ACHN (cell line): ENCODE measurements at places on chromosomes 16 and 17.

DNA sequence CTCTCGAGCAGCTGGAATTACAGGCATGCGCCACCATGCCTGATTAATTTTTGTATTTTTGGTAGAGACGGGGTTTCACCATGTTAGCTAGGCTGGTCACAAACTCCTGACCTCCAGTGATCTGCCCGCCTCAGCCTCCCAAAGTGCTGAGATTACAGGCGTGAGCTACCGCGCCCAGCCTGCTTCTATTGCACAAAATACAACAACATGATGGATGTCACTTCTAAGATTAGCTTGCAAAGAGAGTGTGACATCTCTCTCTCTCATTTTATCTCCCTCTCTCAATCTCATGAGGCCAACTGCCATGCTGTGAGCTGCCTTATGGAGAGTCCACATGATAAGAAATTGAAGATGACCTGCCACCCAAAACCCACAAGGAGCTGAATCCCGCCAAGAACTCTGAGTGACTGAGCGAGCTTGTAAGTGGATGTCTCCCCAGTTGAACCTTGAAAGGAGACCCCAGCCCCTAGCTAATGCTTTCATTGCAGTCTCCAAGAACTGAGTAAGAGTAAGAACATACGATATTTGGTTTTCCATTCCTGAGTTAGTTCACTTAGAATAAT is 458.5 kb downstream of the RBFOX1 start:
- DNase-seq: no peak

- no peak for DNase-seq
These were observed 11.2 kb downstream of the SLC47A2 start for GRCh38 chr17:19705201-19705600.

GRCh38 chr16:56348168-56349085 is 76.9 kb downstream of the AMFR start:
- DNase-seq: no peak

DNA sequence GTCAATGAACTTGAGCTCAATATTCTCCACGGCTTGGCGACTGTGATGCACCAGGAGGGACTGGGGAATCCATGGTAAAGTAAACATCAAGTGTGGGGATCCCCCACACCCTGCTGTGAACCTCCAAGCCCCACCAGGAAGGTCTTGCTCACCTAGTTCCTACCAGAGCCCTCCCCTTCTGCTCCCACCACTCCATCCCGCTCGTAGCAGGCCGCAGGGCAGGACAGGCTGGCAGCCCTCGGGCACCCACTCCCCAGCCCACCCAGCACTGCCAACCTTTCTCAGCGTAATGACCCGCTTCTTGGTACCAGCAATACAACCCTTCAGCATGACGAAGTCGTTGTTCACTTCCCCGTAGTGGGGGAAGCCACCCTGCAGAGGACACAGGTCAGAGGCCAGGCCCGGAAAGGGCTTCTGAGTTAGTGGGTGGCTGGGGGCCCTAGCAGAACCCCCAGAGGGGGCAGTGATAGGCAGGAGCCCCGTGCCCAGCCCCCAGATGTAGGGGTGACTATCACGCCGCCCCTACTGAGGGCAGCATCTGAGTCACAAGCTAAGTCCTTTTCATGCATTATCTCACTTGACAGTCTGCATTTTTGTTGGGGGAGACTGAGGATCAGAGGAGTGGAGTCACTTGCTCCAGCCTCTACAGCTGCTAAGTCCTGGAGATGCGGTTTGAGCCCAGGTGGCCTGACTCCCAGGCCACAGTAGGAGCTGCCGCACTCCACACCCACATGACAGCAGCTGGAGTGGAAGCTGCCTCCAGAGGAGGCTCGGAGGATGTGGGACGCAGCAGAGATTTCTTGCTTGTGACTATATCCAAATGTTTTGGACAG is 2.8 kb upstream of the MSRB1 start:
- no peak for DNase-seq

DNA sequence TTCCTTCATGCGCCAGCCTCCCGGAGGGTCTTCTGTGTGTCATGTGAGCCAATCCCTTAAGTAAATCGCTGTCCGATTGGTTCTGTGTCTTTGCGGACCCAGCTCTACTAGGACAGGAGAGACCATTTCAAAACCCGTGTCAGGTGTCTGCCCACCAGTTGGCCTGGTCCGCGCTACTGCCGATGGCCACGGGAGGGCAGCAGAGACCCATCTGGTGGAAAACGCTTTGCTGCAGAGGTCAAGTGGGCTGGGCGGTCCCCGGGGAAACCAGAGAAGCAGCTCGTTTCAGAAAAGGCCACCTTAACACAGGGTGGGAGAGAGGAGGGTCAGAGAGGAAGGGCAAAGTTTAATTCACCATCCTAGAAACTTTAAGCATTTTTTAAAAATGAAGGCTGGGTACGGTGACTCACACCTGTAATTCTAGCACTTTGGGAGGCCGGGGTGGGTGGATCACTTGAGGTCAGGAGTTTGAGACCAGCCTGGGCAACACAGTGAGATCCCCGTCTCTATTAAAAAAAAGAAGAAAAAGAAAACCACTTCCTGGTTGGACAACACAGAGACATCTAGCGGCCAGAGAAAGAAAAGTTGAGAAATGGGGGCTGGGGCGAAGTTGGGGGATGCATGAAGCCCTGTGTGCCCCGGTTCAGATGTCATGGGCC is 2.8 kb upstream of the CIBAR2 start:
- DNase-seq: peak; percentile 90

DNA sequence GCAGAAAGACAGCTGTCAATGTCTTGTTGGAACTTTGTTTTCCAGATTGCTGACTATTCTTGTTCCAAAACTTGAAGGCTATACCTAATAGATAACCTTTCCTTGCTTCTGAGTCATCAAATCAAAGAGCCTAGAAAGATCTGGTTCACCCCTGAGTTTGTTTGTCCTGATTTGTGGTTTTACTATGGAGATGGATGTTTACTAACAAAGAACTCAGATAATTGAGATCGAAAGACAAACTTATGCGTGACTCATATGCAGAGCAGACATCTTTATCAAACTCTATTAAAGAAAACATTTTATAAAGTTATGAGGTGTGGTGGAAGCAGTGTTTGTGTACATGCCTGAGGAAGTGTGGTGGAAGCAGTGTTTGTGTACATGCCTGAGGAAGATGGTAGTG is 311.1 kb upstream of the TBX2 start:
- no peak for DNase-seq

GRCh38 chr17:40479754-40480480 is 21.5 kb downstream of the TNS4 start:
- no peak for DNase-seq

DNA sequence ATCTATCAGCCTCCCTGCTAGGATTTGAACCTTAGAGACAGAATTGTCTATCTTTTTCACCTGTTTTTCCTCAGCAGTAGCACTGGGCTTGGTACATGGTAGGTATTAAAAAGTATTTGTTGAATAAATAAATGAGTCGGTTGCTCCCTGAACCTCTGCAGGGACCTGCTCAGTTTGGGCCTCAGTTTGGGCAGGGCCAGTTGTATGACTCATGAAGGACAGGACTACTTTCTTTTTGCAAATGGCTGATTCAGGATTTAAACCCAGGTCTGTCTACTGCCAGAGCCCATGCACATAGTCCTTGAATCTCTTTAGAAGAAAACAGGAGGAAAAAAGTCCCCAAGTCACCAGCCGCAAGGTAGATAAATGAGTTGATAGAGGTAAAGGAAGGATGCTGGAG is 3.1 kb downstream of the MMP2 start:
- DNase-seq: no peak

- DNase-seq: no peak
These were observed 52.2 kb downstream of the TBC1D16 start for GRCh38 chr17:79983456-79983855.

DNA sequence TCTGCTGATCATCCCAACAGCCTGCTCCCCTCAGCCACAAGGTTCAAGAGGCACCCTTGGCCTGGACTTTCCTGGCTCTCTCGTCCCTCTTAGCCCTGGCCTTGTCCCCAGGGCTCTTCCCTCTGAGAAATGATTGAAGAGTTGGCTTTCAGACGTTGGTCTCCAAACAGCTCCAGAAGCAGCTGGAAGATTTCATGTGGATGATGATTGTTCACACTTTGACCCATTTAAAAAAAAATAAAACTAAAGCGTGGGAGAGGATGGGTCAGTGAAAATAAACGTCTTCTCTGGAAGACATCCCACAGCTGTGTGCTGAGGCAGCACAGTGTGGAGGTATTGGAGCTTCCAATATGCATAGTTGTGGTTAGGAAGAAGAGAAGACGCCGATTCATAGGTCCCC is 54.7 kb upstream of the CDH11 start:
- DNase-seq: no peak

DNA sequence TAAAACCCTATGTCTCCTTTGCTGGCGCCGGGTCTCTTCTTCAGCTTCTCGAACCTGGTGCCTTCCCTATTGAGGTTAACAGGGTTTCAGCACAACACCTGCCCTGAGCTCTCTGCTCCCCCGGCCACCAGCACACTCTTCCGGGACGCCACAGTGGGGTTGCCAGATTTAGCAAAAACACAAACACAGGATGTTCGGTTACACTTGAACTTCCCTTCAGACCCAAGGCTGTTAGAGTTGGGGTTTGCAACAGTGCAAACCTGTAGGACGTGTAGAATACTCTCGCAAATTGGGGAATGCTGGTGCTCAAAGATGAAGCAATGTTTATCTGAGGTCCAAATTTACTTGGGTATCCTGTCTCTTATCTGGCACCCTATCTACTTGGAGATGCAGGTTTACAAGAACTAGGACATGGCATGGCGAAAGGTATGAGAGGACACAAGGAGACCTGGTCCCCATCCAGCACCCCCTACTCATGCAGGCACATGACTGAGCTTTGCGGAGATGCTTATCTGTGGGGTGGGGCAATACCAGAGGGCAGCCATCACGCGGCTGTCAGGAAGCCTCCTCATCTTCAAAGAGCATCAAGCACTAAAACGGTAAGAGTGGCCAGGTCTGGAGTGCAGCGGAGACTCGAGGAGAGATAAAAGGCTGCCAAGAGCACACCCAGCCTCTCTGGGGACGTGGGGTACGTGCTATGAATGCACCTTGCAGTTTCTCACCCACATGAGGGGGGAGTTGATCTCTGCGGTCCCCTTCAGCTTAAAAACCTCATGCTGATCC is 52.8 kb downstream of the SDK2 start:
- DNase-seq: no peak

DNA sequence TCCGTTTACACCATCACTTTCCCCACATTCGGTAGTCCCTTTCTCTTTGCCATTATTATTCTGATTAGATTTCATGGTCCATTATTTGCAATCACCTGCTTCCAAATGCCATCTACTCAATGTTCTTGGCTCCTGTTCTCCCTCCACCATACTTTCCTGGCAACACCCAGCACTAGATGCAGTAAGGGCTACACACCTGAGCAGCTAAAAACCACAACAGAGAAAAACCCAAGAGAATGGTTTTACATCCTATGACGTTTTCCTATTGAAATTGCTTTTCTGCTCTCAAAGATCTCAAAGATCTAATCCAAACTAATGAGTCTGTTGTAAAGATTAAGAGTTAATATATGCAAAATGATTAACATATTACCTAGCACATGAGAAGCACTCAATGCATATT is 441.3 kb downstream of the SHISA9 start:
- DNase-seq: no peak

DNA sequence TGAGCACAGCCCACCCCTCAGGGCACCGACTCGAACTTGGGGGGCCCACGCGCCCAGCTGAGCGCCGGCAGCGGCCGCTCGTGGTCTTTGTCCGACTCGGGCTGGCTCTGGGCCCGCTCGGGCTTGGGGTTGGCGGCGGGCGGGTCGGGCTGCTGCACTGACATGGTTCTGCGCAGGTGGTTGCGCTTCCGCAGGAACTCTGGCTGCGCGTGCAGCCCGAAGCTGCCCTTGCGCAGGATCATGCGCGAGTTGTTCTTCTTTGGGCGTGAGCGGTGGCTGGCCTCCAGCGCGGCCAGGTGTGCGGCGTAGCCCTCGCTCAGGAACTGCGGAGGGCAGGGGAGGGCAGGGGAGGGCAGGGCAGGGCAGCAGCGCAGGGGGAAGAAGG is 11.1 kb downstream of the PIMREG start:
- DNase-seq: no peak

DNA sequence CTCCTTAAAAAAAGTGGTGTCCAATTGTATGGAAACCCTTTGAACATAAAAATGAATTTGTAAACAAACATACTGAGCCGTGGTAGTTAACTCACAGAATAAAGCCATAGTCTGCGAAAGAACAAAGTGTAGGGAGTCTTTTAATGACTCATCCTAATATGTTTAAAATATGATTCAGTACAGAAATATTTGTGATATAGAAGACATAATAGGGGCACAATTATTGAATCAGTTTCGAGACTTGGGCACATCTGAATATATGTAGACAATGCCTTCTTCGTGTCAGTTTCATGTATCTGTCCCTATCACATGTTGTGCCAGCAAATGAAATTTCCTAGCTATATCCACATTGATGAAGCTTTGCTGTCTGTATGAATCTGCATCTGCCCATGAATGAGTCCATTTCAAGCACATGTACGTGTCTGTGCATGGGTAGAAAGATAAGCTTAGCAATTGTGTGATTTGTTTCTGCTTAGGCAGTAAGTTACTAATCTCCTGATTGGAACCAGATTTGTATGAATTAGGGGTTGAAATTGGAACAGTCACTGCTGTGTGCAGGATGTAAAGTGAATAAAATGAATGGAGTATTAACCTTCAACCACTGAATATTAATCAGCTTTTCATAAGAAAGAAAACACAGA is 112.5 kb upstream of the SOX9 start:
- DNase-seq: no peak

- DNase-seq: no peak
These were observed 59.8 kb downstream of the MRM1 start for GRCh38 chr17:36661047-36661666.

DNA sequence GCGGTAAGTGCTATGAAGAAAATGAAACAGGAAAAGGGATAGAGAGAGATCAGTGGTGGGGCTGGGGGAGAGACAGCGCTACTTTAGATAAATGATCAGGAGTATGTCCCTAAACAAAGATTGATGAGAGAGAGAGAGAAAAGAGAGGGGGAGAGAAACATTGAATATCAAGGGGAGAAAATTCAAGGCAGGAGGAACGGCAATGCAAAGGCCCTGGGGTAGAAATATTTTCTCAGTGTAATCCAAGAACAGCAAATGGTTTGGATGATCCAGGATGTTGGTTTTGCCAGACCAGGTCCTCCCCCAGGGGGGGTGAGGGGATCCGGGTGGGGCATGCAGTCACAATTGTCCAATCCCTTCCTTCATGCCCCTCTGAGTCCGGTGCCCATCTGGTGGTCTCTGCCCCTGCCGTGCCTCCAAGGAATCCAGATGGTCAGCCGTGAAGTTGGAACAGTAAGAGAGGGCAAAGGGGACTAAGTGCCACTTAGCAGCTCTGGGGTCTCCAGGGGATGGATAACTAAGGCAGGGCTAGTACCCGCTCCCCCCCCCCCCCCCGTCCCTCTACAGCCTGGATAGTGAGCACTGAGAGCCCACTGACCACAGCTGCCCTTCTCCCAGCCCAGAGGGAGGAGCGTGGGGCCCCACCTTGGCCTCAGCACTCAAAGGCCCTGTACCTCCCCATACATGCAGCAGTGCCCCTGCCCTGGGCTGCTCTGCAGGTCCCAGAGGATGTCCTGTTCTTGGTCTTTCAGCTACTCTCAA is 43.7 kb downstream of the TMEM132E start:
- DNase-seq: no peak

GRCh38 chr17:43094129-43094835 is 30.9 kb downstream of the BRCA1 start:
- no peak for DNase-seq
